ENCODE measurements at places on chromosomes 2 and 18.
A peak's percentile ranks its signal among the peaks of the same experiment; 100 is the strongest.

- peak; percentile 85 for DNase-seq
These were observed 35.1 kb downstream of the SLC4A3 start for GRCh38 chr2:219662566-219662965.

GRCh38 chr2:234682492-234683228 is 185.8 kb upstream of the ARL4C start:
- DNase-seq, result peak; percentile 71

- DNase-seq, result peak; percentile 52
These were observed 20.7 kb downstream of the FOSL2 start for GRCh38 chr2:28413152-28413898.

- no peak for DNase-seq
These were observed 11.3 kb upstream of the BZW1 start for GRCh38 chr2:200800458-200800857.
